Vagina (tissue), 2 donors: ENCODE measurements at places on chromosomes 1 and 21.

- no peak for DNase-seq
These were observed 44.5 kb downstream of the PKP1 start for GRCh38 chr1:201327687-201328240.

GRCh38 chr1:11388617-11389016 is 90.3 kb upstream of the DISP3 start:
- no peak for DNase-seq

- DNase-seq: no peak
These were observed 28.3 kb downstream of the GPR157 start for GRCh38 chr1:9100471-9101043.

GRCh38 chr1:56578138-56578962 is 1.0 kb downstream of the PLPP3 start:
- peak; percentile 88 for DNase-seq

- no peak for DNase-seq
These were observed 24.3 kb upstream of the PLCH2 start for GRCh38 chr1:2451741-2452140.

- no peak for DNase-seq
These were observed 30.9 kb downstream of the SLC35F3 start for GRCh38 chr1:233935297-233935868.
